ENCODE measurements at places on chromosomes 6 and 20.

GRCh38 chr20:40754339-40754943, 65.4 kb upstream of the MAFB start:
- no peak for DNase-seq

- no peak for DNase-seq
Observed at GRCh38 chr6:124495665-124496190, 466.5 kb upstream of the RNF217 start.

- no peak for DNase-seq
Observed at GRCh38 chr6:90118069-90118468, 178.6 kb downstream of the BACH2 start.

- DNase-seq: peak; percentile 68
Observed at GRCh38 chr20:38073307-38074071, 39.9 kb downstream of the RPRD1B start.

DNA sequence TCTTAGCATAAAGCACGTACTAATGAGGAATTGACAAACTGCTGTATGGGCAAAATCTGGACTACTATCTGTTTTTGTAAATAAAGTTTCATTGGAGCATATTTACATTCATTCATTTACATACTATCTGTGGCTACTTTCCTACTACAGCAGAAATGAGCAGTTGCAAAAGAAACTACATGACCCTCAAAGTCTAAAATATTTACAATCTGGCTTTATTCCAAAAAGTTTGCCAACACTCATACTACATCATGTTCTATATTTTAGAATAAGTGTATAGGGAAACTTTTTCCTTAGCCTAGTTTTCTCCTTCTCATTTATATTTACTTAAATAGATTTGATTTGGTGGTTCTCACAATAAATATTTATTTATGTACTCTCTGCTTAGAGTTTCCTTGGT, 208.2 kb downstream of the RIMS1 start:
- no peak for DNase-seq

- no peak for DNase-seq
Observed at GRCh38 chr6:56424542-56425083, 177.2 kb upstream of the COL21A1 start.

DNA sequence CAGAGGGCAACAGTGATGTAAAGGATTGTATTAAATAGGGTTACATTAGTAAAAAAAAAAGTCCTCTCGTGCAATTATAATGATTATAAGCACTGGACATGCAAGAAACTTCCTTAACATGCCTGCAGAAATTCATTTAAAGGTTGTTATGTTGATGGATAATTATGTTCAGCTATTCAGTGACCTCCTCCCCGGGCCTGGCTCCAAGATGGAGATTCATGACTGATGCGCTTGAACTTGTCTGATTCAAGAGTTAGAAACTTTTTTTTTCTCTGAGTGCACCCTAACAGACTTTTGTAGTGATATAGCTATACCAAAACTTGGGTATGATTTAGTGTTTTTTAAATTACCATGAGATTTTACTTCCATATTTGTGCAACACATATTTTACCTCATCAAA, 1170.0 kb upstream of the CITED2 start:
- DNase-seq: no peak

GRCh38 chr6:25960734-25961133, 1.9 kb upstream of the TRIM38 start:
- no peak for DNase-seq

- peak; percentile 53 for DNase-seq
Observed at GRCh38 chr20:20864351-20865096, 152.1 kb upstream of the RALGAPA2 start.

- DNase-seq: no peak
Observed at GRCh38 chr6:150001295-150002008, 23.9 kb downstream of the RAET1L start.

- DNase-seq: no peak
Observed at GRCh38 chr20:44033344-44033743, 118.7 kb downstream of the TOX2 start.

DNA sequence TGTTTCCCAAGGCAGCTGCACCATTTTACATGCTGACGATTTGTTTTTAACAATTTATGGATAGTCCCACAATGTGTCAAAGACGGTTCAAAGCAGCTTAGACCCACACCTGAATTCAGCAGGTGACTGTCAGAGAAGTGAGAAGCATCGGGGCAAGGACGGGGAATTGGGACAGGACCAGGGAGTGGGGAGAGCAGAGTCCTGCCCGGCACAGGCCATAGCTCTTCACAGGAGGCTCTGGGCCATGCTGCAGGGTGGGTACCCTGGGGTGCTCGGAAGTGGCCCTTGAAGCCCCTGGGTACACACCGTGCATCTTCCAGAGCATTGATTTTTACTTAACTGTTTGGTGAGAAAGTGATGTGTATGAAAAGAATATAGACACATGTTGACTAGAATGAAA, 33.2 kb upstream of the PHACTR3 start:
- no peak for DNase-seq

GRCh38 chr6:130520221-130520620, 154.4 kb downstream of the TMEM200A start:
- DNase-seq: peak; percentile 6

DNA sequence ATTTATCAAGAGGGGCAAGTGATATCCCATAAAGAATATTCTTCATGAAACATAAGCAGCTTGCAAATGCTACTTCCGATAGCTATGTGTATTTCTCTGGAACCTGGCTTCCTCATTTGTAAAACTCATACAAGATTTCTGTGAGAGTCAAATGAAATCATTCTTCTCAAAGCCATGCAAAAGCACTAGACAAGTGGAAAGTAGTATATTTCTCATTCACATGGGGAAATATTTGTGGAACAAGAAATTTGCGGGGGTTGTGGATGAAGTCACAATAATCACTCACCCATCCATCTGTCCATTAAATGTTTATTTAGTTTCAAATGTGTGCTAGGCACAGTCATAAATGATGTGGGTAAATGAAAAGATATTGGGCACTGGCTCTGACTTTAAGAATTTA, 150.5 kb downstream of the IPCEF1 start:
- DNase-seq: no peak

GRCh38 chr6:160132776-160133338, 11.2 kb downstream of the SLC22A1 start:
- no peak for DNase-seq

GRCh38 chr6:13262302-13263230, 65.8 kb downstream of the TBC1D7 start:
- DNase-seq: no peak

DNA sequence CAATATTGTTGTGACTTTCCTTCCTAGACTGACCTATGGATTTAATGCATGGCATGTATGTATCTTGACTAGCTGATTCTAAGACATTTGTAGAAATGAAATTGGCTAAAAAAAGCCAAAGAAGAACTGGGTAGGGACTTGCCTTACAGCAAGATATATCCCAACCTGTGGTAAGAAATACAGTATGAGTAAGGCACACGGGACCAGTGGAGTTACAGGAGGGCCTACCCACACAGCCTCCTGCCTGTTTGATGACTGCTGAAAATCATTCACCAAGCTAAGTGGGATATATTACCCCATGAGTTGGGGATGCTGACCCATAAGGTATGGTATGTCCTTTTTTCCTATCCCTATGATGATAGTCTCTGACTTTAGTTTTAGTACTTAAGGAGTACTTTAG, 112.2 kb downstream of the INSM1 start:
- DNase-seq: no peak

- DNase-seq: no peak
Observed at GRCh38 chr6:2940010-2940850, 31.1 kb downstream of the SERPINB6 start.

- peak; percentile 40 for DNase-seq
Observed at GRCh38 chr6:70520575-70520974, 46.2 kb upstream of the SDHAF4 start.

DNA sequence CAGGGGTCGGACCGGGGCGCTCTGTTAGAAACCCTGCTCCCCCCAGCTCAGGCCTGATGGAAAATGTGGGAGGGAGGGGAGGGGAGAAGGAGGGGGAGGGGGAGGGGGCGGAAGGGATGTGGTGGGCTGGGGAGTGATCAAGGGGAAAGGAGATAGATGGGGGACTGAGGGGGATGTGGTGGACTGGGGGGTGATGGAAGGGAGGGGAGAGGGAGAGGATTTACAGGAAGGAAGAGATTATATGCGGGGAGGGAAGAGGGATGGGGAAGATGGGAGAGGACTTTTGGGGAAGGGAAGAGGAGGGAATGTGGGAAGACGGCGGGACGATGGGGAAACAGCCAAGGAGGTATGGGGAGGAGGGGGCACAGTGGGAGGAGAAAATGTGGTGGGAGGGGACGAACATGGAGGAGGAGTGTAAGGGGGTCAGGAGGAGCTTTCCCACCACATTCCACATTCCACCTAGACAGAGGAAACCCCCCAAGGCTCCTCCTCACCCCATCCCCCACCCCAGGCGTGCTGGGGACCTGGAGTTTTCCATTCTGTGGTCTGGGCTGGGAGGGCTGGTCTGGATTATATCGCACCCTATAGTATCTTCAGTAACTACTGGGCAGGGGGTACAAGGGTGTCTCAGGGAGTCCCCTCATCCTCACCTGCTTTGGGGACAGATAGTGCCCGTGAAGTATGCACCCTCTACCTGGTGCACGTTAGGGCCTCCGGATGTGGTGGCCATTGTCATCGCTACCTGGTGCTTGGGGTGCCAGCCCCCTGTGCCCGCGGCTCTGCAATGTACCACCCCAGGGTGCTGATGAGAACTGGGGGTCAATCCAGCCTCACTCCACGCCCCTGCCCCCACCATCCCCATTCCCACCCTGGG, 578 bp upstream of the PTGIS start:
- no peak for DNase-seq

- peak; percentile 26 for DNase-seq
Observed at GRCh38 chr6:140572129-140572528, 1197.7 kb upstream of the CITED2 start.

GRCh38 chr6:87333033-87333432, 4.0 kb upstream of the GJB7 start:
- no peak for DNase-seq

GRCh38 chr6:170462366-170463020, 90.6 kb downstream of the PSMB1 start:
- DNase-seq: no peak

GRCh38 chr6:139395891-139396301, 21.4 kb upstream of the CITED2 start:
- no peak for DNase-seq

DNA sequence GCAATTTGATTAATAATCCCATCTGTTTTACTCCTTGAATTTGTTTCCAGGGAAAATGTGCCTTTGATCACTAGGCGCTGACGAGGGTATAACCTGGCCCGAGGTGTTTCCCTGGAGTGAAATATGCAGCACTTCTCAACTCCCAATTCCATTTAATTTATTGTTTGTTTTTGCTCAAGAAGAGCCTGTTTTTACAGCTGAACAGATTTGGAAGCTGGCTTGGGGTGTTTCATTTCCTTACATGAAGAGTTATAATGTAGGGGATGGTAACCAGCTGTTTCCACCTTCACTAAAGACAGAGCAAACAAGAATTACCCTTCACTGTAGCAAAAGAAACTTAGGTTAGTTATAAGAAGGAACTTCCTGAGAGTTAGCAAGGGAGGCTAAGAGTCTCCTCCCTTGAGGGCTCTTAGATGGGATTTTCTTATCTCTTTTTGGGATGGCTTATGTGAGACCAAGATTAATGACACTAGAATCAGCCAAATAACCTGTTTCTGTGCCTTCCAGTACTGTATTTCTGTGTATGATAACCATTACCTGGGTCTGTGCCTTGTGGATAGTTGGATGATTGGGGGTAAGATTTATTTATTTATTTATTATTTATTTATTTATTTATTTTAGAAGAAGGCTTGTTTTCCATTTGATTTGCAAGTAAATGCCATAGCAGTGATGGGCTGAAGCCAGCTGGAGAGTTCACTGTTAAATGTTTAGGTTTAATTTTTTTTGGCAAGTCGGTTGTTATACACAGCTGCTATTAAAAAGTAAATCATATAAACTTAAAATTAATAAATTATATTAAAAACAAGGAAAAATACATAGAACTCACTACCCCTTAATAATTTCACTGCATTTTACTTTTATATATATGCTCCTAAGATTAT, 162.2 kb upstream of the BMP2 start:
- DNase-seq: no peak

DNA sequence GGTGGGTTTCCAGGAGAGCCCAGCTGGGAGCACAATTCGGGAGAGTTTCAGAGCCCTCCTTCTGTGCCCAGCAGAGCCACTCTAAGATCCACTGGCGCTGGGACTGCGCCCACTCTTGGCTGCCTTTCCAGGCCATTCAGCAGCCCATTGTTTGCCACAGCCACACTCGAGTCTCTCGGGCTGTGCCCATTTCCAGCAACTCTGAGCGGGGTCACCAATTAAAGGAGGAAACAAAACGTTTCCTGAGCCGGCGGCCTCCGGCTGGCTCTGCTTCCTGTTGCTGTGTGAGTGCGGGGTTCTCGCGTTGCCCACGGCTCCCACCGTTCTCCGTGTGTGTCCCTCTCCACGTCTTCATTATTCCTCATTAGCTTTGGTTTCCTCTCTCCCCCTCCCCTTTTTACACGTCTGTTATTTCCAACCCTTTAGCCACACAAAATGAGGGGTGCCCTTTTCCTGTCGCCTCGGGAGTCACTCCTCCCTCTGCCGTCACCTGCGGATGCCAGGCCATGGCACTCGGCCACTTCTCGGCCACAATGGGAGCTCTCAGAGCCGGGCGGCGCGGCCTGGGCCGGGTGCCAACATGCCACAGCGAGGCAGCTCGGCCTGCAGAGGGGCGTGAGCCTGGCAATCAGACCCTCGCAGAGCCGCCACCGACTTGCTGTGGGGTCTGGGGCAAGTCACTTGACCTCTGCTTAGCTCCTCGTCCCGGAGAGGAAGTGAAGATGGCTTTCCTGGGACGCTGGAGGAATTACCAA, 94.3 kb upstream of the NKX2-2 start:
- DNase-seq: no peak

DNA sequence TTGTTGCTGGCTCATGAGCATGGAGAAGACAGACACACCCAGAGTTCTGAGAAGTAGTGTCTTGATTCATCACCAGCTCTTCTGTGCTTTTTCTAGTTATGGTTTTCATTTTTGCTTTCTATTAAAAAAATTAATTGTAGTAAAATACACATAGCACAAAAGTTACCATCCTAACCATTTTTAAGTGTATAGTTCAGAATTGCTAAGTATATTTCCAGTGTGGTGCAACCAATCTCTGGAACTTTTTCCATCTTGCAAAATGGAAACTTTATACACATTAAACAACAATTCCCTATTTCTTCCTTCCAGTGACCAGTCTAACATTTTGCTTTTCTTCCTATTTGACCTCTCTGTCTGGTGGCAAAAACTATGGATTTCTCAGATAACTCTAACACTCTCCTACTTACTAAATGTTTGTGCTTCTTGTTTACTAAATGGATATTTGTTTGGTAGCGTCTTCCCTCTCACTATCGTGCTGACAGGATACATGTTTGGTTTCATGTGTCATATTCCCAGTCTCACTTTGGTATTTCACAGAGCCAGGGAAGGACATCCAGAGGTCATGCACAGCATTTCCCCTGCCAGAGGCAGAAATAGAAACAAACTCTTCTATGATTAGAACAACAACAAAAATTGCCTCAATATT, 40.6 kb downstream of the TXLNB start:
- no peak for DNase-seq

Data from RKO (cell line).